ENCODE measurements at places on chromosomes 3 and 15.

DNA sequence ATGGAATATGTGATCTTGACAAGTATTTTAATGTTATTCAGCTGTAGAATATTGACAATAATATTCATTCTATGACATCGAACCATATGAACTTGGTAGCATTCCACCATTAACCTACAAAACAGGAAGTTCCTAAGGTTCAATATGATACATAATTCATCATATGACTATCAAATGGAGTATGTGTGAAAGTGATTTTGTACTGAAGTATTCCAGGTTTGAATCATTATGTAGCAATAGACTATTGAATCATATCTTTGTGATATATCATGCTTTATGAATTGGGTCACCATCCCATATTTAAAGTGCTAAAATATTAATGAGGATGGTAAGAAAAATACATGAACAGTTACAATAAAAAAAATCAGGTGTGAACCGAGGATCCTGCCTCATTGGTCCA lies 95.1 kb downstream of the TP63 start:
- no peak for DNase-seq

- no peak for DNase-seq
Measured at GRCh38 chr3:32725721-32726120, 40.7 kb downstream of the CNOT10 start.

GRCh38 chr3:158668506-158668905 lies 3.9 kb downstream of the LXN start:
- no peak for DNase-seq

- no peak for DNase-seq
Measured at GRCh38 chr3:171558188-171558696, 98.0 kb upstream of the TNIK start.

DNA sequence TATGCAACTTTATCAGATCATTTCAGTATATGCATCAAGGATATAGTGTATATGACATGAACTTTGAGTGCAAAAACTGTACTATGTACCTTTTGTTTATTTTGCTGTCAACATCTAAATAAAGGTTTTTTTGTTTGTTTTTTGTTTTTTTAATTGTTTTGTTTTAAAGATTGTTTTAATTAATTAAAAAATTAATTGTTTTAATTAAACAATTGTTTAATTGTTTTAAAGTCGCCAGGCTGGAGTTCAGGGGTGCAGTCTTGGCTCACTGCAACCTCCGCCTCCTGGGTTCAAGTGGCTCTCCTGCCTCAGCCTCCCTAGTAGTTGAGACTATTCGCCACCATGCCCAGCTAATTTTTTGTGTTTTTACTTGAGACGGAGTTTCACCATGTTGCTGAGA lies 79.9 kb upstream of the LRRFIP2 start:
- no peak for DNase-seq

GRCh38 chr15:49410641-49411040 lies 12.4 kb upstream of the FGF7 start:
- no peak for DNase-seq

GRCh38 chr15:25844981-25845680 lies 18.0 kb downstream of the ATP10A start:
- no peak for DNase-seq

DNA sequence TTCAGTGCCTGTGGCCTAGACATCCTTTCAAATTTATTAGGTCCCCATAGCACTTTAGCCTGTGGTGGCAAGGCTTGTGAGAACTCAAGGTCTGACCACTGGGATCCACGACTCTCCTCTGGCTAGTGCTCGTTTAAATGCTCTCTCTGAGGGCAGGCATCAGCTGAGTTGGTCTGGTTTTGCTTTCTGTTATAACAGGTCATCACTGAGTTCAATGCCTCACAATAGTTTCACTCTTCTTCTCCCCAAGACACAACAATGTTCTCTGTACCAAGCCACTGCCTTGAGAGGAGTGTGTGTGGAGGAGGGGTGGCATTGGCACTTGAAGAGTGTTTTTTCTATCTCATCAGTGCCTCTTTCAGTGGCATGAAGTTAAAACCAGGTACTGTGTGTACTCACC lies 7.6 kb downstream of the OR5K4 start:
- no peak for DNase-seq

GRCh38 chr15:90674476-90674875 lies 42.7 kb upstream of the BLM start:
- no peak for DNase-seq

DNA sequence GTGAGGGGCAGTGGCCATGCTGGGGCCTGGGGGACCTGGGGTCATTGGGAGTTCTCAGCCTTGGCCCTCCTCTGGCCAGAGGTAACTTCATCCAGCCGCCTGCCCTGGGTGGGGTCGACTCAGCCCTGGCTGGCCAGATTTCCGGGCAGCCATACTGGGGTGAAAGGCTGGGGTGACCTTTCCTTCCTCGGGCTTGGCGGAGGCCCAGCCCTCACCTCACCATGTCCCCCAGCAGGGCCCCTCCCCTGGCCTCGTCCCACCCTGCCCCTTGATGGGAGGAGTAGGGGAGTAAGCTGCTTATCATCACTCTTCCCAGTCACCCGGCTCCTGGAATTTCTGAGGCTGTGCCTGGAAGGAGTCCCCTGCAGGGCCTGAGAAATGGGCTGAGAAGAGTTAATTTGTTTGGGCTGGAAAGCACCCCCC lies 5.4 kb downstream of the SEMA3F start:
- no peak for DNase-seq

GRCh38 chr3:11002371-11002807 lies 9.8 kb downstream of the SLC6A1 start:
- DNase-seq, result no peak

DNA sequence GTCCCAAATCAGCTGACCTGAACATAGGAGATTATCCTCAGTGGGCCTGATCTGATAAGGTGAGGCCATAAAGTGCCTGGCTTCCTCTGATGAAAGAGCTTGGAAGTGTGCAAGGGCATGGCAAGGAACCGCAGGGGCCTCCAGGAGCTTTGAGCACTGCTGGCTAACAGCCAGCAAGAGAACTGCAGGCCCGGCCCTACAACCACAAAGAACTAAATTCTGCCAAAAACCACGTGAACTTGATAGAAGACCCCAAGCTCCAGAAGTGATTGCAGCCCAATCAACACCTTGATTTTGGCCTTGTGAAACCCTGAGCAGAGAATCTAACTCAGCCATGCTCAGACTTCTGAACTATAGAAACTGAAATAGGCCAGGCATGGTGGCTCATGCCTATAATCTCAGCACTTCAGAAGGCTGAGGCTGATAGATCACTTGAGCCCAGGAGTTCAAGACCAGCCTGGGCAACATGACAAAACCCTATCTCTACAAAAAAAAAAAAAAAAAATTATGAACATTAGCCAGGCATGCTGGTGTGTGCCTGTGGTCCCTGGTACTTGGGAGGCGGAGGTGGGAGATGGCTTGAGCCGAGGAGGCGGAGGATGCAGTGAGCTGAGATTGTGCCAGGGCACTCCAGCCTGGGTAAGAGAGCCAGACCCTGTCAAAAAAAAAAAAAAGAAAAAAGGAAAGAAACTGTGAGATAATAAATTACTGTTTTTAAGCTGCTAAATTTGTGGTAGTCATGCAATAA lies 7.7 kb upstream of the DIS3L start:
- no peak for DNase-seq

DNA sequence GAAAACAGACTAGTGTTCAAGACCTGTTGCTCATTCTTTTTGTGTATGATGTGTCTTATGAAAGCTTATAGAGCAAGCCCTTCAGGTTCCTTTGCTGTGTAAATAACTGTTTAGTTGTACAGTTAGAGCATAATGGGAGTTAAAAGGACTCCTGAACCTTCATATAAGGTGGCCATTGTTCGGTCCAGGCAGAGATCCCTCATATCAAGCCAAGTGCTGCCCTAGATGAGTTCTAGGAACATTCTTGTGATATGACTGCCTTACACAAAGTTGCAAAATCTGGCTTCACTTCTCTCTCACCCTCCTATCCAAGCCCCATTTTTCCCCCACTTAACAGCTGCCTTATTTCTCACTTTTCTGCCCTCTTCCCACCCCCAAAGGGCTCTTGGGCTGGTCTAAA lies 26.9 kb downstream of the GYG1 start:
- DNase-seq, result no peak

DNA sequence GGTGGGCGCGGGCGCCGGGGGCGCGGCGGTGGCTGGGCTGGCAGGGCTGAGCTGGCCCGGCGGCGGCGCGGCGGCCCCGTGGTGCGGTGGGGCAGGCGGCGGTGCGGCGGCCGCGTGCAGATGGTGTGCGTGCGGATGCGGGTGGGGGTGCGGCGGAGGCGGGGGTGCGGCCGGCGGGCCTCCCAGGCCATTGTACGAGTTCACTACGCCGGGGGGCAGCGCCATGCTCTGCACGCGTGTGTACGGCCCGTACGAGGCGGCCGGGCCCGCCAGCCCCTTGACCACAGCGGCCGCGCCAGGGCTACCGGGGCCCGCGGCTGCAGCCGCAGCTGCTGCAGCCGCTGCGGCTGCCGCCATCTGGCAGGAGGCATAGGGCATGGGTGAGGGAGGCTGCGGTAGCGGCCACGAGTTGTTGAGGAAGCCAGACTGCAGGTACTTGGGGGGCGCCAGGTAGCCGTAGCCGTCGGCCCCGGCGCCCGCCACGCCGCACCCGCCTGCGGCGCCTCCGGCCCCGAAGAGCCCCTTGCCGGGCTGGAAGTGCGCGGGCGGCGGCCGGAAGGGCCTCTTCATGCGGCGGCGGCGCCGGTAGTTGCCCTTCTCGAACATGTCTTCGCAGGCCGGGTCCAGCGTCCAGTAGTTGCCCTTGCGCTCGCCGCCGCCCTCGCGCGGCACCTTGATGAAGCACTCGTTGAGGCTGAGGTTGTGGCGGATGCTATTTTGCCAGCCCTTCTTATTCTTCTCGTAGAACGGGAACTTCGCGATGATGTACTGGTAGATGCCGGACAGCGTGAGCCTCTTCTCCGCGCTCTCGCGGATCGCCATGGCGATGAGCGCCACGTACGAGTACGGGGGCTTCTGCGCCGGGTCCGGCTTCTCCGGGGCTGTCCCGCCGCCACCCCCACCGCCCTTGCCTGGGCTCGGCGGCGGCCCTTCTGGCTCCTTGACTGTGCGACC lies 951 bp downstream of the FOXL2 start:
- peak; percentile 42 for DNase-seq

- no peak for DNase-seq
Measured at GRCh38 chr3:2623436-2623835, 486.7 kb downstream of the IL5RA start.

- peak; percentile 60 for DNase-seq
Measured at GRCh38 chr15:52078876-52079700, 33.5 kb downstream of the BCL2L10 start.

DNA sequence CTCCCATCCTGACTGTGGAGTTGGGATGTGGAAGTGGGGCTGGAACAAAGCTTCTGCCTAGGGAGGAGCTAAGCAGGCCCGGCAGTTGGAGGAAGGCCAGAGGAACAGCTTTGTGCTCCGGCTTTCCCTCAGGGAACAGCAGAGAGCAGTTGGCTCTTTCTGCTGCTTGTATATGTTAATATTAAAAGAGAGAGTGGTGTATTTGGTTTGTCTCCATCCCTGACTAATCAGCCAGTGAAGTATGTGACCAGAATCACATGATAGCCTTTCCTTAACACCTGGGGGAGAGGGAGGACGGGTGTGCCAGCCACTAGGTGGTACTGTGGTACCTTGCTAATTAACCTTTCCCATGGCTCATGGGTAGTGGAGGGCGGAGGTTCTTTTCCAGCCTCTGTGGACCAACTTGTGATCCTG lies 10.0 kb downstream of the EIF2B5 start:
- DNase-seq, result no peak

- DNase-seq, result no peak
Measured at GRCh38 chr3:131847966-131848510, 186.8 kb downstream of the CPNE4 start.

DNA sequence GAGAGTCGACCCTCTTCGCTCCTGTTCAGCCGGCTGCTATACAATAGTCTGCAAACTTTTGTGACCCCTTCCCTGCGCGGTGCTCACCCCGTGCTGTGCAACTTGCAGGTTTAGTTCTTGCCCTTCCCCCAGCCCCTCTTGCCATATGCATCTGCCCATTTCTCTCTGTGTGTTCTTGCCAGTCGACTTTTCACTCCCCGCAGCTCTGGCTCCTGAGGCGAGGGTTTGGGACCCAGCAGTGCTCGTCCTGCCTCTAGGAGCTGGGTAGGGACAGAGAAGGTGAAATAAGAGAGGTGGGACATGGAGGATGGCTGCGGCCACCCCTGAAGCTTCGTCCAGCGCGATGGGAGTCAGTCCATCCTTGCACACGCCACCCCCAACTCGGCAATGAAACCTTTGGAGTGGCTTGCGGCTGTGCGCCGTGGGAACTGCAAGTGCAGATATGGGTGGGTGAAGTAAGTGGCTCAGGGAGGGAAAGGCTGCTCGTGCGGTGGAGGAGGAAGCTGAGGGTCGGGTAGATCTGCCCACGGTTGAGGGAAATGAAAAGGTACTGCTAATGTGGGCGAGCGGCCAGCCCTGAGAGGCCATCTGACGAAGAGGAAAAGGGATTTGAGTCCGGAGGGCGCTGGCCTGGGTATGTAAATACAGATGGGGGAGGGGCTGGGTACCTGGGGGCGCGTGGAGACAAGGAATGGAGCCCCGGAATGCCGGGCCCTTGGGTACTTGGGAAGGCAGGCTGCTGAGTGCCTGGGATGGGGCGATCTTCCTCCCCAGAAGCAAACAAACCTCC lies 1.0 kb downstream of the LRRC3B start:
- DNase-seq, result no peak

- no peak for DNase-seq
Measured at GRCh38 chr3:59318881-59319280, 269.1 kb upstream of the CFAP20DC start.

- DNase-seq, result no peak
Measured at GRCh38 chr15:66706225-66706732, 4.2 kb downstream of the SMAD6 start.

DNA sequence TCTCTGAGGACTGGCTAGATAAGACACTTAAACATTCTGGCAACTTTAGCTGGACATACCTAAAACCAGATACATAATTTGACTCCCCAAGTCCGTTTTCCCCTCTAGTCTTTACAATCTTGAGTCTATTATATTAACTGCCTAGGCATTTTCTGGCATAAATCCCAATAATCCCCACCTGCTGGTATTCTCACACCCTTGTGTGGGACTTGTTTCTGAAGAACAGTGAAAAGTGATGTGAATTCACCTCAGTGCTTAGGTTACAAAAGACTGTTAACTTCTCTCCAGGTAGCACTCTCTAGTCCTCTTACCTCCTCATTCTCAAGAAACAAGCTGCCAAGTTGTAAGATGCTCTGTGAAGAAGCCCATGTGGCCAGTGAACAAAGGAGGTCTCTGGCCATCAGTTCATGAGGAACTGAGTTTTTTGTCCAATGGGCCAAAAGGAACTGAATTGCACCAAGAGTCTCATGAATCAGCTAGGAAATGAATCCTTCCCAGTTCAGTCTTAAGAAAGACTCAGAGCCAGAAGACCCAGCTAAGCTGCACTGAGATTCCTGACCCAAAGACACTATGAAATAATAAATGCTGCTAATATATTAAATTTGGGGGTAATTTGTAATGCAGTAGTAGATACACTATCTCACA lies 4.1 kb downstream of the OSBPL11 start:
- DNase-seq, result peak; percentile 83
